Inflammatory macrophage treated with lipopolysaccharide for 1 hour (primary cell): ENCODE measurements at places on chromosomes 1 and 21.

DNA sequence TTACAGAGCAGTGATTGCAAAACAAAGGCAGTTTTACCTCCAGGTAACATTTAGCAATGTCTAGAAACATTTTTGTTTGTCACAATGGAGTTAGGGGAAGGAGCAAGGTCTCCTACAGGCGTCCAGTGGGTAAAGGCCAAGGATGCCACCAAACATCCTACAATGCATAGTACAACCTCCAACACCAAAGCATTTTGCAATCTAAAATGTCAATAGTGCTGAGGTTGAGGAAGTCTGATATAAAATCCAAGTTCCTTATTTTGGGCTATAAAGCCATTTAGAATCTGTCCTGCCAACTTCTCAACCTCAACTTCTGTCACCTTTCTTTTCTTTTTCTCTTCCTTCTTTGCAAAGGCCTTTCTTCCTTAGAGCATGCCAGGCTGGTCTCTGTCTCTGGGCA, 111.2 kb downstream of the FASLG start:
- DNase-seq: peak; percentile 56

DNA sequence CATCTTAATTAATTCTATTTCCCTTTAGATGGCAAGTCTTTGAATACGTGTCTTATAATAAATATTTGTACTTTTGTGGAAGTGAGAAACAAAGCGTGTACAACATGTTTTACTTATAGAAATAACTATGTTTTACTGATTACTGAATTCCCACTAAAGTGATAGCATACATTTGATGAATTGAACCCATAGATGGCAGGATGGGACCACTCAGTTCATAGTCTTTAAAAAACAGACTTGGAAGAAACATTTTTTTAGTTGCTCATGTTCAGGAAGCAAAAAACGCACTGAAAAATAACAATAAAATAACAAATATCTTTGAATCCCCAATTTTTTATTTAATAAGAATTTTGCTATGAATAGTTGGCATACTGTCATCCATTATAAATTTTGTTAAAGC, 507.1 kb upstream of the ZRANB2 start:
- DNase-seq: no peak

GRCh38 chr1:224761245-224761644, 145.1 kb downstream of the CNIH3 start:
- DNase-seq: no peak

DNA sequence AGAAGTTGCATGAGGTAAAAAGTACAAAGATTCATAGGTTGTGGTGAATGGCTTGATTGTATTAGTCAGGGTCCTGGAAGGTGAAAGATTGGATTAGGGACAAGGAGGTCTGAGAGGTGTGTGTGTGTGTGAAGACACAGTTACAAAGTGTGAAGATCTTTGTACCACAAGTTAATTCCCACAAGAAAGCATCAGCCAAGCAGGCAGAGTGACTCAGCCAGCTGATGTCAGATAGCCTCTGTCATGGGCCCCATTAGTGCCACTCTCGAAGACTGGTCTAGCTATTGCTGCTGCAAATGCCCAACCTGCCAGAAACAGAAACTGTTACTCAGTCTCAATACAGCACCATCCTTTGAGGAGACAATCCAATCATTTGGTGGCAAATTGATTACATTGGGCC, 96.5 kb downstream of the DTL start:
- DNase-seq: no peak

GRCh38 chr1:116175611-116176010, 64.4 kb downstream of the MAB21L3 start:
- DNase-seq: no peak

DNA sequence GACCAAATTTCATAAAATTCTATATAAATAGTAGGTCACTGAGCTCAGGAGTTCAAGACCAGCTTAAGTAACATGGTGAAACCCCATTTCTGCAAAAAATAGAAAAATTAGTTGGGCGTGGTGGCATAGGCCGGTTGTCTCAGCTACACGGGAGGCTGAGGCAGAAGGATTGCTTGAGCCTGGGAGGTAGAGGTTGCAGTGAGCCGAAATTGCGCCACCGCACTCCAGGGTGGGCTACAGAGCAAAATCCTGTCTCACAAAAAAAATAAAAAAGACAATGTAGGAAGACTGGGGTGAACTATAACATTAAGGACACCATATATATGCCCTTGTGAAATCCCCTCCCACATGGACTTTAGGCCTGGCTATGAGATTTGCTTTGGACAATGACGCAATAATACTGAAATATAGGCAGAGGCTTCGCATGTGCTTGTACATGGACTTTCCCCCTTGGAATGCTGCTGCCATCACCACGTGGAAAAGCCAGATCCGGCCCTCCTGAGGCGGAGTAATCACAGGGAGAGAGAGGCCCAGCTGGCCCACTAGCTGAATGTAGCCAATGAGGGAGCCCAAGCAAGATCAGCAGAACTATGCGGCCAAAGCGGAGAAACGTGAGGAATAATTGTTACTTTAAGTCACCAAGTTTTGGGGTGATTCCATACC, 13.1 kb upstream of the USP1 start:
- DNase-seq: no peak

GRCh38 chr1:197469620-197470210, 201.7 kb downstream of the CRB1 start:
- DNase-seq: no peak

GRCh38 chr1:184485751-184486723, 99.2 kb downstream of the C1orf21 start:
- DNase-seq: no peak

- no peak for DNase-seq
These were observed 65.6 kb downstream of the UCHL5 start for GRCh38 chr1:192993426-192994085.

- DNase-seq: no peak
These were observed 260.1 kb upstream of the TMPRSS15 start for GRCh38 chr21:18663663-18664062.

GRCh38 chr1:197967066-197967465, 49.9 kb downstream of the LHX9 start:
- no peak for DNase-seq

GRCh38 chr1:241531195-241532161, 700 bp upstream of the KMO start:
- DNase-seq: peak; percentile 88

DNA sequence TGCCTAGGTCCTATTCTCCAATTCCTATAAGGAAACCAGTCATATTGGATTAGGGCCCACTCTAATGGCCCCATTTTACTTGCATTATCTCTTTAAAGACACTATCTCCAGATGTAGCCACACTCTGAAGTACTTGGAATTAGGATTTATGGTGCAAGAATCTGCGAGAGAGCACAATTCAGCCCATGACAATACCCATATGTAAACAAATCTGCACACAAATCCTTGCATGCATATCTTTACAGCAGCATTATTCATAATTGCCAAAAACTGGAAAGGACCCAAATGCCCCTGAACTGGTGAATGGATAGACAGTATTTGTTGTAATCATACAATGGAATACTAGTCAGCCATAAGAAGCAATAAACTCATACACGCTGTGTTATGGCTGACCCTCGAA, 229.8 kb upstream of the ADAMTS5 start:
- DNase-seq: no peak

- DNase-seq: no peak
These were observed 62.4 kb downstream of the RERE start for GRCh38 chr1:8754993-8755392.

DNA sequence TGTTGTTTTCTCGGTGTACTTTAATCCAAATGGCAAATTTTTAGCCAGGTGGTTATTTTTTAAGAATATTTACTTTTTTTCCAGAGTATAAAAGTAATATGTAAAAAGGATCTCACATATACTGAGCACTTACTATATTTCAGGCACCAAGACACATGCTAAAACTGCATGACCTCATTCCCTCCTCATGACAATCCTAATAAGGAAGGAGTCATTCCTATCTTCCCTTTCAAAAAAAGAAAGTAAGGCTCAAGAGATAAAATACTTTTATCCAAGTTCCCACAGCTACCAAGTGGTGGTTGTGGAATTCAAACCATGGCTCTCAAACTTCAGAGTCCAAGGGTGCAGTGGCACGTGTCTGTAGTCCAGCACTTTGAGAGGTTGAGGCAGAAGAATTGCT, 19.4 kb downstream of the ATP2B4 start:
- no peak for DNase-seq

DNA sequence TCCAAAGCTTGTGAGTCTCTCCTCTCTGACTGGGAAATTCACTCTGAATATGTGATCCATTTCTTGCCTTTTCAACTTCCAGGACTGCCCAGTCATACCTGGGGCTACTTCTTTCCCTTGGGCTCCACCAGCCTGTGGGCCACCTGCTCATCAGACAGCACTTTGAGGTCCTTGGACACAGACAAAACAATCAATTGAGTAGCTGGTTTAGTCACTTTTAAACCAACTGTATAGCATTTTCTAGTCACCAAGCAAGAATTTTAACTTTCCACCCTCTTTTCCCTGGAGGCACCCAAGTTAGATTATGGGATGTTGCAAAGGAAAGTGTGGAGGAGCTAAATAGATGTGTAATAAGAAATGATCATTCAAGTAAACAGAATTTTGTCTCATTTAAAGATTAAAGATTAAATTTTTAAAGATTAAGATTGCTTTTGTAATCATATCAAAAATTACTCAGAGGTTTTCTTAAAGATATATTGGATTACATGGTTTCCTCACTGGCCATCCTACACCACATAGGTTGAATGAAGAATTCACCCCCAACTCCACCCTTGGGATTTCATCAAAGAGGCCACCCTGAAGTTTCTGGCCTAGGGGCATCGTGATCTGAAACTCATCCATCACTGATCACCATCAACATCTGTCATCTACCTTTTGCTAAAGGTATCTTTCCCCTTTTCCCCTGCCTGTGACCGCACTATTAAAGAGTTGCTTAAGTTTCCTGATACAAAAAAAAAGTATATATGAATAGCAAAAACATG, 219.2 kb upstream of the NR5A2 start:
- DNase-seq: no peak

DNA sequence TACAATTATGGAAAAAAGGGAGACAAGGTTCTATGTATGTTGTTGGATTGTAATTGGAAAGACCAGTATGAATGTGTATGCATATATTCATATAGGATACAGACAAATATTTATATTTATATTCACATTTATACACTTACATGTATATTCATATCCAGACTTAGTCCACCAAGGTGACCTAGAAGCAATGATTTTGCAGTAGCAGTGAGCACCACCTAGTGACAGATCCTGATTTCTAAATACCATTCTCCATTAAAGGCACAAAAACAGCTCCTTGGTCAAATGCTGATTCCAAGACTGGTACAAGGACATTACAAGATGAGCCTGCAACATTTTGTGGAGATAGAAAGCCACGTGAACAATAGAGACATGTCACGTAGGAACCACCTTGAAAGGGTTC, 153.4 kb downstream of the SDCCAG8 start:
- DNase-seq: no peak

DNA sequence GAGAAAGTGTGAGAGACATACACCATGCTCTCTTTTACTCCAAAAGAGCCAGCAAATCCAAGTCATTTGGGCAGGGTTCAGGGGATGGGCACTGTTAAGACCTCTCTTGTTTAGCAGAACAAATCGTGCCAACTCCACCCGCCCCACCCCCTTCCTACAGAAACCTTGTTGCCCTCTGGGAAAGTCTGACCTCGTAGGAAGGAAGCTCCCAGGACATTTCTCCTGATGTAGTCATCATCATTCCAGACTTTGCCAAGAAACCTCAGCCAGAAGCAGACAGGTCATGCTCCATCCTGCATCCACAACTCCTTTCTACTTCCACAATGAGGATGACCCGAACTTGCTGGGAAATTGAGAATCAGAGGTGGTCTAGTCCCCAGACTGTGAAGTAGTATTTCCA, 57.7 kb downstream of the UBE2T start:
- DNase-seq: no peak

DNA sequence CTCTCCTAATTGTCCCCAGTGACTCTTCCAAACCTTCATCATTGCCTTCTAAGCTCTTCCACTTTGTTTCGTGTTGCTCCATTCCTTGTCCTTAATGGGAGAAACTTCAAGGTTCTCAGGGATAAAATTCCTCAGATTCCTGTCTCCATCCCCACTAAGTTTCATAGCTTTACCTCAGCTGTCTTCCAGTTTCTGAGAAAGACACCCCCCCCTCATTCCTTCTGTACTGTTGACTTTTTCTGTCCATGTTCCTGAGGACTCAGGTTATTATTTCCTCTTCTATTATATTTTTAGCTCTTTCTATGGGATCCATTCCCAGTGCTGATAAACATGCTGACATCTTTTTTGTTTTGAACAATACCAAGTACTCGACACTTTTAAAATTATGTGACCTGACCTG, 215.3 kb upstream of the PTGFR start:
- no peak for DNase-seq

GRCh38 chr1:160189649-160190625, at the start of gene CASQ1:
TSS of gene CASQ1 (plus strand) at chr1:160190575. CDS start at chr1:160190752, 177 bp downstream.
- DNase-seq: no peak

- peak; percentile 66 for DNase-seq
These were observed 57.3 kb downstream of the PSMG1 start for GRCh38 chr21:39125752-39126485.

- peak; percentile 49 for DNase-seq
These were observed 122.3 kb downstream of the TGFB2 start for GRCh38 chr1:218467101-218468072.

- peak; percentile 59 for DNase-seq
These were observed 107.3 kb upstream of the RUNX3 start for GRCh38 chr1:25037174-25038074.

DNA sequence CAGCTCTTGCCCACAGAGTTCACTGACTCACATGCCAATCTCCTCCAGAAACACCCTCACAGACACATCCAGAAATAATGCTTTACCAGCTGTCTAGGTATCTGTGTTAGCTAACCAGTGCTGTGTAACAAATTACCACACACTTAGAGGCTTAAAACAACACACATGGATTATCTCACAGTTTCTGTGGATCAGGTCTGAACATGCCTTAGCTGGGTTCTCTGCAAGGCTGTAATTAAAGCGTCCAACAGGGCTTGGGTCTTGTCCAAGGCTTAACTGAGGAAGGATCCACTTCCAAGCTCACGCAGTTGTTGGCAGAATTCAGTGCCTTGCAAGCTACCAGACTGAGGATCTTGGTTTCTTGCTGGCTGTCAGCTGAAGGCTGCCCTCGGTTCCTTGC, 92.5 kb upstream of the RGS4 start:
- DNase-seq: no peak

DNA sequence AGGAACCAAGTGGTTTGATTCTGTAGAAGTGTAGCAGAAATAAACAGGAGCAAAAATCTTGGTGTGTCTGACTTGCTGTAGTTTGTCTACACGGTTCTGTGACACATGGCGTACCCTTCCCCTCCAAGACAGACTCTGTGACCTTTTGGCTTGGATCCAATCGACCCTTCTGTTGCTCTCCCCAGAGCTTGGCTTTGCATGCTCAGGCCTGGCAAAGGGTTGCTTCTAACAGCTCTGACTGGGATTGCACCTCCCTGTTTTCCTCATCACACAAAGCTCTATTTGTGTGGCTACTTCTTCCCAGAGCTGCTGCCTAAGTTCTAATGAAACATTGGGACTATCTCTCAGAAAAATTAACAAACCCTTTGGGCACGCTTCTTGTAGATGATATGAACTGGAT, 24.0 kb downstream of the NGF start:
- DNase-seq: no peak

DNA sequence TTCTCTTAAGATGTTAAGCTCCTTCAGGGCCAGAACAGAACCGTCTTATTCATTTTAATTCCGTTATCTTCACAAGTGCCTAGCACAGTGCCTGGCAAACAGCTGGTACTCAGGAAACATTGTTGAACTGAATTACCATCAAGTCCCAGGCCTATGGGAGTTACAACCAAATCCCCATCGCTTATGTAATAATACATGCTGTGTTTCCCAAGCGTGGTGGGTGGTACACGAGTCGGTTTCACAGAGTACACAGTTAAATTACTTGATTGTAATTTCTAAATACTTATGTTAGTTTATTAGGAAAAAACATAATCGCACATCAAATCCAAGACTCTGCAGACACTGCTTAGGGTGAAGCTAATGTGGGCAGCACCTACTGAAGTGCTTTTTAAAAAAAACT, 1.0 kb downstream of the ANGEL2 start:
- DNase-seq: peak; percentile 76
